ENCODE measurements at places on chromosomes 5 and 9. TPM values are rescaled to one million over a fixed set of nuclear protein-coding genes. Genes with fewer than 3 reads are reported as not detected.

DNA sequence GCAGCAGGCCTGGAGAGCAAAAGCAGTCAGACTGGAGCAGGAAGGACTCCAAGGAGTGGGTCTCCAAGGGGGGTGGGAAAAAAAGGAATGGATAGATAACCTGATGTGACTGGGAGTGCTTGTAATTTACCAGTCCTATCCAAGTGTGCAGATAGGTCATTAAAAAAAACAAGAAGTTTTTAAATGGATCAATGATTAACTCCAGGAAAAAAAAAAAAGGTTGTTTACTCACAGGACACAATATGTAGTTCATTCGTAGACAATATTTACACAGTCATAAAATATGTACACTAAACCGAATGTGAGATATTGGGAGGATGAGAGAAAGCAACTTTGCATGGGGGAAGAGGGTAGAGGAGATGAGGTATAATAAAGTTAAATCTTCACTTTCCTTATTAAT lies 20.4 kb downstream of the ZBTB5 start:
- no peak for DNase-seq

GRCh38 chr5:14452685-14453454 lies 128.7 kb upstream of the OTULINL start:
- no peak for DNase-seq

DNA sequence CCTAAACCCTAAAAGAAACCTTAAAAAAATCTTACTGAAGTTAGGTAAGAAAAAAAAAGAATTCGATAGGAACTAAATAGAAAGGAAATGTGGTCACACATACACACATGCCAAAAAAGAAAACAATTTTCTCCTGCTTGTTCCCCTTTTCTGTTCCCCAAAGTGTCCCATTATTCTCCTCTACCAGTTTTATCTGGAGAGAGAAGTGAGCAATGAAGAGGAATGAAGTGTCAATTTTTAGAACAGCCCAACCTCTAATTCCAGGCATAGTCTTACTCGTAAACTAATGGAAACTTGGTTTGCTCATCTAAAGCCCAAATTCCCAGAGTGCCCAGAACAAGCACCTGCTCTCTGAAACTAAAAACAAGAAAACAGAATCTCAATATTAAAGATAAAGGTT lies 26.1 kb downstream of the AP3B1 start:
- DNase-seq = no peak

GRCh38 chr9:90726215-90726614 lies 75.4 kb upstream of the SYK start:
- DNase-seq = no peak

DNA sequence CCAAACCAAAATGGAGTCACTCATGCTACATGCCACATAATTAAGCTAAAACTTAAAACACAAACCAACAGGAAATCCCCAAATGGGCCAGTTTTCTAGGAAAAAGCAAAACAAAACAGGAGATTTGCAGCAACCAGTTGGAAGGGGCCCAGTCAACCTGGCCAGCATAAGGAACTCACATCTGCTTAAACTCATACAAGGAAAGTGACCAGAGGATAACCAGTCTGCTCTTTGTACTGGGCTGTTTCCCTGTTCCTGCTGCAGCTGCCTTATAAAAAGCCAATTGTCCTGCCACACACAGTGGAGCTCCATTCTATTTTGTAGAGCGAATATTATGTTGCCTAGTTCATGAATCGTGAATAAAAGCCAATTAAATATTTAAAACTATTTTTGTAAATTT lies 29.5 kb upstream of the PTPDC1 start:
- no peak for DNase-seq

DNA sequence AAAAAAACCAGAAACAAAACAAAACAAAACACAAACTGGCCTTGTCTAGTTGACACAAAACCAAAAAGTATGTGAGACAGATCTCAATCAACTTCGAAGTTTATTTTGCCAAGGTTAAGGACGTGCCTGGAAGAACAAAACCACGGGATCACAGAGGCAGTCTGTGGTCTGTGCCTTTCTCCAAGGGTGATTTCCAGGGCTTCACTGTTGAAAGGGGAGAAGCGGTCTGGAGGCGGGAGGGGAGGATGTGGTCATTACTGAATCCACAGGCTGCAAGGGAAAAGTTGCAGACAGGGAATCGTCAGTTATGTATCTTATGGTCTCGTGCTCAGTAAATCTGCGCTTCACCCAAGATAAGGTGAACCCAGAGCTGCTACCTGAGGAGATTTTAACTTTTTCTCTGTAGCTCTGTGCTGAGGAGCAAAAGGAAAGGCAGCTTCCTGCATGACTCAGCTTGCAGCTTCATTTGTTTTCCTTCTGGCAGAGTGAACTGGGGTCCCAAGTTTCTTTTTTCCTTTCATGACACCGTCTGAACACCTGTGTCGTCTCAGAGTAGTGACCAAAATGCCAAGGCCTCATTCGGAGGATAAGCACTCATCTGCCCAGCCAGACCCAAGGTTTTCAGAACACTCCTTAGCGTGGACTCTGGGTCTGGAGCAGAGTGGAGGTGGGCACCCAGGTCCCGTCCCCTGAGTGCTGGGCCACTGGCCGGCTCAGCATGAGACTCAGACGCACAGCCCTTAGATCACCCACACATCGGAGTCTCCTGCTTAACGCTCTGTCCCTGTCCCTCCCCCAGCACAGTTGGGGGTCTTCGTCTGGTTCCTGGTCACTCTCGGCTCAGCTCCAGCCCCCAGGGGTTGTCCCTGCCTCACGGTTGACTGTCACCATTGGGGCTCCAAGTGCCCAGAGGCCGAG lies 25.9 kb downstream of the ROPN1L start:
- DNase-seq = no peak

GRCh38 chr9:84241817-84242373 lies 98.7 kb downstream of the SLC28A3 start:
- no peak for DNase-seq

DNA sequence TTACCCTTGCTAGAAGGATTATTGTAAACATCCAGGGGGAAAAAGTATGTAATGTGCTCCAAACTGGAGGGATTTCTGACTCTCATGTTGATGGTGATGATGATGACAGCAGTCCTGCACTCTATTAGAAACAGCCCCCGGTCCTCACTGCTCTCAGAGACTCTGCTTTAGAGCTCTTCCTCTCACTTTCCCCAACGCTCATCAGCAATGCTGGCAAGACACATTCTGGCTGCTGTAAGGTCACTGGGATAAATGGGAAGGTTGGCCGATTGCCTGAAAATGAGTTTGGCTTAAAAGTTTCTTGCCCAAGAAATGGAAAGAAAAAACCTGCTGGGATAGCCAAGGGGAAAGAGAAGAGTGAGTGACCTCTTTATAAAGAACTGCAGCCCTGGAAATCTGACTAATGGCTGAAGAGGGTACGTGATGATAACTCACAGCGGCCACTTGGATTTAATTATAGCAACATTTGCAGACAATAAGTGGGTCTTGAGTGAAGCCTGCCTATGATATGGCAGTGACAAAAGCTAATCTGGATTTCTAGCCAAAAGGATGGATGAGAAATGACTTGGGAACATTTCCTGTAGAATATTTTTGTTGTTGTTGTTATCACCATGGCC lies 235.8 kb downstream of the TMEM38B start:
- no peak for DNase-seq

DNA sequence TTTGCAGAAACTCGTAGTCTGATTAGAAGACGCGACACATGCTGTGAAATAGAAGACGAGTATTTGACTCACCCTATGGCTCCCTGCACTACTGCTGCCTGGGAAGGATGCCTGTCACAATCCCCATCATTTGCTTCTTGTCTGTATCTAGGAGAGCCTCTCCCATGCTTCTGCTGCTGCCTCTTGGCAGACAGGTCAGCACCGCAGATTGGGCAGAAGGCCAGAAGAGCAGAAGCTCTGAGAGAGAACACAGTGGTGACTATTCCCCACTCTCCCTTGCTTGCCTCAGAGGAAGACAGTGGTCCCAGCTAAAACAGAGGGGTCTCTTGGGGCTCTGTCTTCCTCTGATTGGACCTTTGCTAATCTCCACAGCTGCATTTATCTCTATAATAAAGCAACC lies 84.0 kb upstream of the SMIM32 start:
- no peak for DNase-seq

DNA sequence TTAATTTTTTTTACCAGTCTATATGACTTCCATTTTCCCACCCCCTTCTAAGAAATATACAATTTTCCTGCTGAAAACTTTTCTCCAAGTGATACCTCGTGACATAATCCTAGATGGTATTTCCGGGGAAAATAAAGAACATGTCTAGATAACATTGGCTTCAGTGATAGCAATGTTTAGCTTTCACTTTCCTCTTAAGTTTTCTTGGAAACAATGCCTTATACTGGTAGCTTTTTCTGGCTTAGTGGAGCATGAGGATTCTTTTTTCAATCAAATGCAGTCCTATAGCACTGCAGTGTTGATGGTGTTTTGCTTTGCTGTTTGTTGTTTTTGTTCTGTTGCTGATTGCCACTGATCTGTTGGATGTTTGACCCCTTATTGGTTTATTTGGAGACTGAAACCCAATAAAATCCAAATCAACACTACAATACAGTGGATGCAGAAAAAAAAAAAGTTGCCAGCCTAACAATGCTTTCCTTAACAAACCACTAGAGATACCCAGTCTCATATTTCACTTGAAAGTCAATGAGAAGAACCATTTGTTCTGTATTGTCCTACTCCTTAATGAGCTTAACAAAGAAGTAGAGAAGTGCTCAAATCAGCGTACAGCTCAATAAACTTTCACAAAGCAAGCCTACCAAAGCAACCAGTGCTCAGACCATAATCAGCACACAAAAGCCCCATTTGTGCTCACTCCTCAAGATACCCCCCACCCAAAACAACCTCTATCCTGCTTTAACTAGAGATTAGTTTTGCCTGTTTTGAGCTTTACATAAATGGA lies 74.2 kb upstream of the GRAMD2B start:
- DNase-seq = no peak

DNA sequence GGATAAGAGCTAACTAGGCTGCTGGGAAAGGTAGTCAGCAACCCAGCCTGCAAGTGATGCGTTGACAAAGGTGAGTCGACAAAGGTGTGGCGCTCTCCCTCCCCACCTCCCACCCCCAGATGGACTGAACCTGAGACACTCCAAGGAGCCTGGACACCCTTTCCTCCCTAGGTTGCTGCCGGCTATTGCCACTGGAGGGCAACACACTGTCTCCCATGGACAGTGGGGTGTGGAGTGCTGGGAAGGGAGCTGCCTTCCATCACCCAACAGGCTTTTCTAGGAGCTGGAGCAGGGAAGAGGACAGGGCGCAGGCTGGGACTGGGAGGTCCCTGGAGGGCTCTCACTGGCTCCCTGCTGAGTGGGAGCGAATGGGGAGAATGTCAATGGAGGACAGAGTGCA lies 75.4 kb upstream of the ARAP3 start:
- DNase-seq = no peak

DNA sequence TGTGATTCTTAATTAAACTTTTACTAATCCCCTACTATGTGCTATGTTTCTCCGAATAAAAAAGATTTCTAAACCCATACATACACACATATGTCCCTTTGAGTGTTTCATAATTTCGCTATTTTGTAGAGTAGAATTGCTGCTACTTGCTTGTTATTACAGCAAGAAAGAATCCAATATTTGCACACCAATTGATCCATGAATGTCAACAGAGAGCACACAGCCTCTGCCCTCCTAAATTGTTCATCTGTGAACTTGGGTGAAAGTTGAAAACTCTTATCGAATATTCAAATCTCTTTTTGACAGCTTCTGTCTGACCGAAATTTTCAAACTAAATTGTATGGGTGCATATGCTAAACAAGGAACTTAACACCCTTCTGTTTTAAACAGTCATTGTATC lies 83.4 kb upstream of the RASEF start:
- no peak for DNase-seq

DNA sequence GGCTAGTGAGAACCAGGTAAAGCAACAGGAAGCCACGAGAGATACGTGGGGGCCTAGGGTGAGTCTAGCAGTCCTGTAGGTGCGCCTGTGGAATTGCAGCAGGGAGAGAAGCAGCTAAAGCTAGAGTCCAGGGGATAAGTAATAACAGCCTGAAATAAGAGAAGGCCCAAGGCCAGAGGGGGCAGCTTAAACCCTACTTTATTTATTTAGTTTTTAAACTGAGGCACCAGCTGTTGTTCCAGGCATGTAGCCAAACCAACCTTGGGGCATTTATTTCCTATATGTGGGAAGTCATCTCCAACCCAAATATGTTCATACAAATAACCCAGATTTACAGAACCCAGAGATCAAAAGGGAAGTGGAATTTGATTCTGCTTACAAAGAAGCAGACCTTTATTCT lies 93.5 kb downstream of the GLDC start:
- no peak for DNase-seq

DNA sequence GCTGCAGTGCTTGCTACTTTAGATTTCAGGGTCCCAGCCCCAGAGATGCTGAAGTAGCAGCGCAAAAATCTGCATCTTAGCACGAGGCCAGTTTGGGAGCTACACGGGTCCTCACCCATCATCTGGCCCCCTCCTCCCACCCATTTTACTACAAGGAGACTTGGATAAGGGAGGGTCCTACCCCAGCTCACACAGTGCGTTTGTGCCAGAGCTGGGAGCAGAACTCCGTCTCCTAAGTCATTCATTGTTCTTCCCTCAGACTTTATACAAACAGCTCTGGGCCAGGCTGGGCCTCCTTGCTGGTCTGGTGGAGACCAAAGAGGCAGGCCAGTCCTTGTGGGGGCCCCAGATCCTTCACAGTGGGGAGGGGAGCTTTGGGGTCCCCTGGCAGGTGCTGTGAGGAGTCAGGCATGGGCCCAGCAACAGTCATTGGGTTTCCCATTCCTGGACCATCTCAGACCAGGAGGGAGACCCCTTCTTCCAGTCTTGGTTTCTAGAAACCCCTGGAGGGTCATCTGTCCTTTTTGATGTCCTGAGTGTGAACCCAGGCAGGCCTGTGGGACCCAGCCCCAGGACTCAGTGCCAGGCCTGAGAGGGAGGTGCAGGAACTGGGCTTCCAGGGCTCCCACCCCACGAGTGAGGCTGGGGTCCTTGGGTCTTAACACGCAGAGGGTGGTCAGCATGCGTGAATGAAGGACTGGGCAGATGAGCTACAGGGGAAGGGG lies 2.3 kb upstream of the IL17B start:
- no peak for DNase-seq

SH3TC2 gene
- not detected for total RNA-seq

LIX1 gene
- not detected for total RNA-seq

SLC2A6 gene
- total RNA-seq = 15.5 TPM

FBP2 gene
- total RNA-seq = not detected

ENHO gene
- 0.35 TPM for total RNA-seq

FOXD4 gene
- total RNA-seq = 0.22 TPM
